ENCODE measurements at places on chromosomes 11 and 22.

GRCh38 chr11:62806611-62807121, 1.4 kb upstream of the NXF1 start:
- no peak for DNase-seq

DNA sequence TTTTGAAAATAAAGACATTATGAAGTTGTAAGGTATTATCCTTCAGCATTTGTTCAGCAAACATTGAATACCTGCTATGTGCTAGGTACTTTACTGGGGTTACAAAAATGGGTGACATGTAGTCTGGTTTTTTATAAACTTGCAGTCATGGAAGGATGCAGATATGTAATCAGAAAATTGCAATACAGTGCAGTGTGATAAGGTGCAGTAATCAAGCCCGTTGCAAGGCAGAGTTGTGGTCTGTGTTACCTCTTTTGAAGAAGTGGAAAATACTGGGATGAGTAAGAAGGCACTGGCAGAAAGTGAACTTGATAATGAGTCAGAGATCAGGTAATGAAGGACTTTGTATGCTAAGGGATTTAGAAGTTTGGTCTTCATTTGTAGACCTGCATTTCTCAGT, 8.1 kb downstream of the FBXO7 start:
- no peak for DNase-seq

- DNase-seq: no peak
Observed at GRCh38 chr11:46090375-46090774, 30.9 kb downstream of the PHF21A start.

DNA sequence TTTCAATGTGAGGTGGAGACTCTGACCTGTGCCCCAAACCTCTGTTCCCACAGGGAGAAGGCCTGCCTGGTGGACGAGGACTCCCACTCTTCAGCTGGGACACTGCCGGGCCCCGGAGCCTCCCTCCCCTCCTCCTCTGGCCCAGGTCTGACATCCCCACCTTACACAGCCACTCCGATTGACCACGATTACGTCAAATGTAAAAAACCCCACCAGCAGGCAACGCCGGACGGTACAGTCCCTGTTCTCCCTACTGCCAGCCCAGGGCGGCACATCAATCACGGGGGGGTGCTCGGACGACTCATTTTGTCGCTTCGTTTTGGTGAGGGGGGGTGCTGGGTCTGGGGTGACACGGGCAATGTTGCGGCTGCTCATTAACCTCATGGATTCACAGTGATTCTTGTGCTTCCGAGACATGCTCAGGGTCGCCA, 83.3 kb upstream of the SUSD2 start:
- DNase-seq: no peak

- DNase-seq: no peak
Observed at GRCh38 chr11:103849366-103849765, 187.1 kb upstream of the DDI1 start.

GRCh38 chr11:18590571-18590970, 2.0 kb upstream of the UEVLD start:
- no peak for DNase-seq

Data from substantia nigra (tissue), 51 donors.